ENCODE measurements at places on chromosomes 4 and X.

- DNase-seq, result no peak
Observed at GRCh38 chr4:86778175-86778574, 71.0 kb downstream of the SLC10A6 start.

GRCh38 chr4:34492414-34492813 is 1751.9 kb downstream of the ARAP2 start:
- DNase-seq, result no peak

DNA sequence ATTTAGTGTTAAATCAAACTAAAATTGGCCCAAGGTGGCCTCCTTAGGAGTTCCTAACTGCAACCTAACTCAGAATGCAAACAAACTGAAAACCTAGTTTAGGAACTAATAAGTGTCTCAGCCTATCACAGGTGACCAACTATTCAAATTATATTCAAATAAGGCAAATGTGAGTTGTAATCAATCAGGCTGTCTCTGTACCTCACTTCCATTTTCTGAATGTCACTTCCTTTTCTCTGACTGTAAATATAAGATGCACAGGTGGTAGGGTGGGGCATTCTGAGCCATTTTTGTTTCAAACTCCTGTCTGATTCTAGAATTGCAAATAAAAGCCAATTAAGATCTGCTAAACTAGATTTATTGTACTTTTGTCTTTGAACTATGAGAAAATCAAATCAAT is 401.5 kb downstream of the PPP3CA start:
- no peak for DNase-seq

DNA sequence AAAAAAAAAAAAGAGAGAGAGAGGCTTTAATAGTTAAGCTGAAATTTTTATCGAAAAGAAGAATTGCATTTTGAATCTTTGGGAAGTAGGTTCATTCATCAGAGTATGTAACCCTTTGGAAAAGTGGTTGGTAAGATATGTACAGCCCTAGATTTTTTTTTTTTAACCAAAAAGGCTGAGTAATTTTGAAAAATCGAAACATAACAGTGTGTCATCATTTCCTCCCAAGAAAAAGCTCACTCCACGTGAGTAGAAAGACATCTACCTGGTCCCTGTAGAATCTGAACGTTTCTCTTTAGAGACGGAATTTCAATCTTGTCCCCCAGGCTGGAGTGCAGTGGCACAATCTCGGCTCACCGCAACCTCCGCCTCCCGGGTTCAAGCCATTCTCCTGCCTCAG is 16.2 kb downstream of the SHOX start:
- DNase-seq, result no peak

DNA sequence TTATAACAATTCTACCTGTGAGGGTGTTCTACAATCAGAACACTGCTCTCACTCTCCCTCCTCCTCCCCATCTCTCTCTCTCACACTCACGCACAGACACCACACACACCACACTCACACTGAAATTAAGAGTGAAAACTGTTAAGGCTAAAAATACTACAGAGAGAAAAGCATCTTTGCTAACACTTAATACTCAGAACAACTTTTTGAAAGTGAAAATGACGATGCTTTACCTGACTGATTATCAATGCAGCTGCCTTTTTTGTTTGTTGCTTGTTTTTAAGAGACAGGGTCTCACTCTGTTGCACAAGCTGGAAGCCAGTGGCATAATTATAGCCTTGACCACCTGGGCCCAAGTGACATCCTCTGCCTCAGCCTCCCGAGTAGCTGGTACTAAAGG is 222.4 kb downstream of the APBB2 start:
- DNase-seq, result no peak

- DNase-seq, result no peak
Observed at GRCh38 chrX:108347800-108348199, 90.4 kb downstream of the COL4A6 start.

- no peak for DNase-seq
Observed at GRCh38 chrX:17836830-17837229, 24.3 kb downstream of the RAI2 start.

DNA sequence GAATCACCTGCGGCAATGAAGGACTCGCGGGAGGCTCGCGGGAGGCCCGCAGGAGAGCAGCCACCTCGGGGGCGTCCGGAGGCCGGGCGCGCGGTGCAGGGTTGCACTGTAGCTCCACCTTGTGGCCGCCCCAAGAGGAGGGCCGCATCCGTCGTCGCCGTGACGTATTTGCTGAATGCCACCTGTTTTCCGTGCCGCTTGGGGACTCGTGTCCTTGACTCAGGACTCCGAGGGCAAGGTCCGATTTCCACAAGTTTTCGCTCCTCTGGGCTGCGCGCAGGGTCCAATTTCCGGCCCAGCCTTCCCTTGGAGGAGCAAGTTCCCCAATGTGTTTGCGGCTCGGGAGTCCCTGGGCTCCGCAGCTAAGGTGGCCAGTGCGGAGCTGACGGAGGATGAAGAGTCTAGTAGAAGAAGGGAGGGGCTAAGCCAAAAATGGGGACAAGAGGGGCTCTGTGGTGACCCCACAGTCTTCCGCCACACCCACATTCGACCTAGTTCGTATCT is 10.7 kb upstream of the DLG3 start:
- peak; percentile 84 for DNase-seq

DNA sequence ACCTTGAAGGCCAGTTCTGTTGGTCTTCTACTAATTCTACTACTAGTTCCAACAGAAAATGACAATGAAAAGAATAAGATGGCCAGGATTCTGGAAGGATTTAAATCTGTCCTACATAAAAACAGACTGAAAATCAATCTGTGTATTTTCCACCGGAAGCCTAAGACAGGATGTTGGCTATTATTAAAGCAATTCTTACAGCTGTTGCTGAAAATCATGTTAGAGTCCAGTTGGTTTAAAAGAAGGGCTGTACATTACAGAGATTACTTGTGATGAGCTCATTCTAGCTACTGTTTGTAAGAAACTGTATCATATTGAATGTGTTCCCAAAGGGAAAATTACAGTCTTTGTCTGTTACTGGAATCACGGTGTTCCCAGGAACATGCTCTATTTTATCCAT is 54.8 kb upstream of the MAGEB16 start:
- no peak for DNase-seq

GRCh38 chrX:21610168-21610567 is 48.0 kb downstream of the KLHL34 start:
- DNase-seq, result no peak

DNA sequence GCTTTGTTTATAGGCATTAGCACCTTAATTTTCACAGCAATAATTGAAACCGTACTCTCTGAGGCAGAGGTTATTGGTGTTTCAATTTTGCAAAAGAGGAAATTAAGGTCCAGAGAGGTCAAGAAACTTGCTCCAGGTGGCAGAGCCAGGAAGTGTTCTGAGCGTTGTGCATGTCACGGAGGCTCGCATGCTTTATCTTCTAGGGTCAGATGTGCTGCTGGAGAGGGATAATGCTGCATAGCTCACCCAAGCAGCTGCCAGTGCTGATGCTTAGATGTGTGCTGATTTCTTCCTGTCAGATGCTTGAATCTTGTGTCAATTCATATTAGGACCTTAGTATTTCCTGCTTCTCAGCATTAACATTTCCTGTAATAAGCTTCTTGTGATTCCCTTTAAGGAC is 13.0 kb upstream of the FGF5 start:
- DNase-seq, result no peak

DNA sequence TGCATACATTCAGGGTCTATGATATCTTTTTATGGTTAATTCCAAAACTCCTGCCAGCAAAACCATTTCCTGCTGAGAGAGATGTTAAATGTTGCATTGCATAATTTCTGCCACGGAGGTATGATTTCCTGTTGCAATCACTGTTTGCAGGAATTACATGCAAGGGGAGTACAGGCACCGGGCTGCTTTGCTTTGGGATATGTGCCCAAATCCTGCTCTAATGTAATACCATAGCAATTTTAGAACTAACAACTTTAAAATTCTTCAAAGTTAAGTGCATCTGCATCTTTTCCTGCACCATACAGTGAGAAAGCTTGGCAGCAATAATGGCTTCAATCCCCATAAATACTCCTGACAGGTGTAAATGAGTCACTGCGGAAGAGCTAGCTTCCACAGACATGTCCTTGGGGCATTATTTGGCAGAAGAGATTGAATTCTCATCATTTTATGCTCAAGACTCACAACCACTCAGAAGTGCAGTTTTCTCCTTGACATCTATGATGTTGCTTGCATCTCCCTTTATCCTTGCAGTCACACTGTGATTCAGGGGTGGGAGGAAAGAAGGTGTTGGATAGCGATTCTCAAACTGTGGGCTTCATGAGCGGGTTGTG is 29.6 kb downstream of the TRIM2 start:
- no peak for DNase-seq

DNA sequence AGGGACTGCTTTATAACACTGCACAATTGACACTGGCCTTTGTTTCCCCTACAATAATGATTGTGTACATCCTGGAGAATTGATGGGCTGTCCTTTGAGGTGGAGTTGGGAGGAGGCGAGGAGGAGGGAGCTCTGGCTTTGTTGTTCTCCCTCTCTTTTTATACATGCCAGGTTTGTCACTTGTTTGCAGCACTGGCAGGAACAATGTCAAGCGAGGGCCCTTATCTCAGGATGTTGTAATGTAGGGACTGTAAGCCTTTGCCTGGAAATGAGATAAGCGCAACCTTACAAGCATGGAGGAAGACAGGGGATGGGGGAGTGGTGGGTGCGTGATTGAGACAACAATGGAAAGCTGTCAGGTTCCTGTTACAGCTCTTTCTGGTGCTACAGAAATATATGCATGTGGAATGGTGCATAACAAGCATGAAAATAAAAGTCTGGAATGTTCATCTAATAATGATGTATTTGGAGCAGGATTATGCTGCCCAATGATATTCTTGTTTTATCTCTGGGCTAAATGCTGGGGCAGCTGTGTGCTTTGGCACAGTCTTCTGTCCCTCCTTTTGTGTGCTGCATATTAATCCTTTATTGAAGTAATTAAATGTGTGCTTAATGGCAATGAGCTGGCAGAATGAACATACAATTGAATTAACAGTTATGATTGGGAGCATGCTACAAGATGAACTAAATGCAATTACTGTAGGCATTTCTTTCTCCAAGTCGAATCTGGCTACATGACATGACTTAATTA is 294.4 kb downstream of the GPAT3 start:
- no peak for DNase-seq

- no peak for DNase-seq
Observed at GRCh38 chr4:119932277-119932676, 134.4 kb downstream of the MAD2L1 start.

GRCh38 chrX:55007656-55008055 is 7.5 kb downstream of the APEX2 start:
- no peak for DNase-seq

DNA sequence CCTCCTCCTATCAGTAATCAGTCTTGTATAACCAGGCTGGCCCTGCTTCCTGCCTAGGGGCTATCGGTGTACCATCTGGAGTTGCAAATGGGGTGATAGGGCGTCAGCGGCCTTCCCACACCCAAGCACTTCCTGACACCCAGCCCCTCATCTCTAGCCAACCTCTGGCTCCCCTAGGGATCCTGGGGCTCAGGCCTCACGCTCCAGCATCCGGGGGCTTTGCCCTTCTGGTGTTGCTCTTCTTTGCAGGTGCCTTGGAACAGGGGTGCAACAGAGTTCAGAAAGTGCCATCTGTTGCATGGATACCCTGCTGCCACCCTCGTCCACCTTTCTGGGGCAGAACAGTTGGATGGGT is 4.1 kb downstream of the IL9R start:
- DNase-seq, result peak; percentile 41

DNA sequence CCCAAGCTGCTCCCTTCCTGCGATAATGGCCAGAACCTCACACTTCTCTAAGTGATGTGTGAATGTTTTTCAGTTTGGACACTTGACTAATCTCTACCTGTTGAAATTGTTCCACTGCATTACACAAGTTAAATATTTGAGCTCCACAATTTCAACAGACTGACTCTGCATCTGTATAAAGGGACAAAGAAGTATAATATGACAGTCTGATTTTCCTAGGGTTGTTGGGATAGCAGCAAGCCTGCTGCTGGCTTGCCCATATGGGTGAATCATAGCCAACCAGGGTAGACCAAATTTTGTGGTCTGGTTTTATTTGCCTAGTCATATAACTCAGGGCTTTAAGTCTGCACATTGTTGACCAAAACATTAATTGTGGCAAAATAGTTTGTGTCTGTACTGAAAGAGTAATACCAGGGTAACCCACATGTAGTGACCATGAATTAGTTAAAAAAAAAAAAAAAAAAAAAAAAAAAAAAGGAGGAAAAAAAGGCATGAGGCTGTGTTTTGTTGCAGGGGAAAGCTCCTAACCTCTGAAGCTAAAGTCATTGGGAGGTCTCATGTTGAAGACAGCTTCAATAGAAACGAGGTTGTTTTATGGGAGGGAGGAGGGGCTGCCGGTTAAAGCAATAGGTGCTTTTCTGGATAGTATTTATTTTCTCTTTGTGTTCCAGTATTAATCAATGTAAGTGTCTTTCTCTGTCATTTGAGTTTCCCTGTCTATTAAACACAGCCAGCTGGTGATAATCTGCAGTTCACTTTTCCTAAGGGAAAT is 534.2 kb downstream of the RAB28 start:
- DNase-seq, result no peak

DNA sequence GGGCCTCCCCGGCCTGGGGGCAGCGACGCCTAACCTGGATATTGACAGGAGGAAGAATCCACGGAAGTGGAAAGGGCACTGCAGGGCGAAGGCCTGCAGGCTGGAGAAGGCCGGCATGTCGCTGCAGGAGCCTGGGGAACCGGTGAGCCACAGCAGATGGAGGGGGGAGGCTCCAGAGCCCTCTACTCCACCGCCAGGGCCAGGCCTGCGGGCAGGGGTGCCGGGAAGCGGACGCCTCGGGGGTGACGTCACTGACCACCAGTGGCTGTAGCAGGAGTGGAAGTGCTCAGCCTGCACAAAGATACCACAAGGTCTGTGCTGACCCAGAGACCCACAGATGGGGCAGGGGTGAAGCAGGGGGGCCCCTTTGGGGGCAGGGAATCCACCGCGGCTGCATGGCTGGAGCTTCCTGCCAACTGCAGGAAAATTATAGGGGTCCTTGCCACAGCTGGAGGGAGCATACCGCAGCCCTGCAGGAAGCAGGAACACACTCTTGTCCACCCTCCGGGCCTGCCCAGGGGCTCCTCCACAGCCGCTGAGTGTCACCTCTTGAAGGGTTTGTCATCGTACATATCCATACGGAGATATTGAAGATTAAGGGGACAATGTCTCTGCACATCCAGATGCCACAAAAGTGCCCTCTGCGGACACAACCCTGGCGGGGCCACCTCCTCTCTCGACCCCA is 7.6 kb upstream of the HTRA3 start:
- DNase-seq, result no peak

DNA sequence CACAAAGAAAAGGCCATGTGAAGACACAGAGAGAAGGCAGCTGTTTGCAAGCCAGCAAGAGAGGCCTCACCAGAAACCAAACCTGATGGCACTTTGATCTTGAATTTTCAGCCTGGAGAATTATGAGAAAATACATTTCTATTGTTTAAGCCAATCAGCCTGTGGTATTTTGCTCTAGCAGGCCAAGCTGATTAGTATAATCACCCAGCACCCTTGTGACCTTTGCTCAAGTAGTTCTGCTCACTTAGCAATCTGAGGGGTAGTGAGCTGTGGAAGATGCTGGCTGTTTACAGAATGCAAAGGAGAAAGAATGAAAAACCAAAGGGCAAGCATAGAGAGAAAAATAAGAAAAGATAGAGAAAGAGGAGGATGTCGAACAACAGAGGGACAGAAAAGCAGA is 396.4 kb upstream of the BOD1L1 start:
- DNase-seq, result no peak

- DNase-seq, result no peak
Observed at GRCh38 chr4:2765832-2766526, 9.8 kb upstream of the TNIP2 start.
